Stimulated activated CD4-positive, alpha-beta T cell treated with anti-CD3 and anti-CD28 coated beads, Interleukin-12 subunit alpha, Interleukin-12 subunit beta, amount 100 ng/mL, for 24 hours (primary cell): ENCODE measurements at places on chromosomes 5 and 9.

GRCh38 chr9:69622676-69623075 is 49.5 kb downstream of the APBA1 start:
- DNase-seq = no peak

- no peak for DNase-seq
These were observed 67.1 kb downstream of the LHX2 start for GRCh38 chr9:124078641-124079040.

- DNase-seq = no peak
These were observed 14.5 kb downstream of the ADAM19 start for GRCh38 chr5:157561110-157561509.

DNA sequence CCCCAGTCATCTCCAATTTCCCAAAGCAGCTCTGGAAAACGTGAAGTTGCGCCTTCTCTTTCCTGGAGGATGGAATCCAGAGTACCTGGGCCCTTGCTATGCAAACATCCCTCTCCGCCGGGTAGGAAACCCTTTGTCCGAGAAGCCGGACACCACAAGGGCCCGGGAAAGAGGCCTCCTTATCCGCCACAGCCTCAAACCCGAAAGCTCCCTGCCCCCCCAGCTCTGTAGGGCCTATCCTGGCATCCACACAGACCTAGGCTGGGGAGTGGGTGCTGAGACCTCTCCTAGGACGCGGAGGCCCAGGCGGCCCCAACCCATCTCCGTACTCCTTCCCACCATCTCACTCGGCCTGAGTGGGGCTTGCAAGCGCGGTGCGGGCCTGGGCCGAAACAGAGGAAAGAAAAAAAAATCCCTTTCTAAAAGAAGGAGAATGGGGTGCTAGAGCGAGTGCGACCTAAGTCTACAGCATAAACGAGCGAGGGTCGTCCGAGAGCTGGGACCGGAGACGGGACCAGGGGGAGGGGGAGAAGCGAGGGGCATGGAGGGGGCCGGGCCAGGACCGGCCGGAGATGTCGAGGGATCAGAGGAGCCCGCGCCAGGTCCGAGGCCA is 624 bp downstream of the FBXW11 start:
- DNase-seq = peak; percentile 24

GRCh38 chr9:116166713-116167112 is 13.1 kb downstream of the PAPPA start:
- no peak for DNase-seq

GRCh38 chr9:127778280-127779135 is at the start of gene SH2D3C:
Gene SH2D3C, minus strand, starts transcription at chr9:127778666. Its CDS starts 39 bp downstream, at chr9:127778627.
- peak; percentile 39 for DNase-seq

- DNase-seq = no peak
These were observed 55.2 kb downstream of the NSD1 start for GRCh38 chr5:177188775-177189174.

GRCh38 chr5:180862645-180863044 is 1.6 kb upstream of the ZFP62 start:
- DNase-seq = no peak

DNA sequence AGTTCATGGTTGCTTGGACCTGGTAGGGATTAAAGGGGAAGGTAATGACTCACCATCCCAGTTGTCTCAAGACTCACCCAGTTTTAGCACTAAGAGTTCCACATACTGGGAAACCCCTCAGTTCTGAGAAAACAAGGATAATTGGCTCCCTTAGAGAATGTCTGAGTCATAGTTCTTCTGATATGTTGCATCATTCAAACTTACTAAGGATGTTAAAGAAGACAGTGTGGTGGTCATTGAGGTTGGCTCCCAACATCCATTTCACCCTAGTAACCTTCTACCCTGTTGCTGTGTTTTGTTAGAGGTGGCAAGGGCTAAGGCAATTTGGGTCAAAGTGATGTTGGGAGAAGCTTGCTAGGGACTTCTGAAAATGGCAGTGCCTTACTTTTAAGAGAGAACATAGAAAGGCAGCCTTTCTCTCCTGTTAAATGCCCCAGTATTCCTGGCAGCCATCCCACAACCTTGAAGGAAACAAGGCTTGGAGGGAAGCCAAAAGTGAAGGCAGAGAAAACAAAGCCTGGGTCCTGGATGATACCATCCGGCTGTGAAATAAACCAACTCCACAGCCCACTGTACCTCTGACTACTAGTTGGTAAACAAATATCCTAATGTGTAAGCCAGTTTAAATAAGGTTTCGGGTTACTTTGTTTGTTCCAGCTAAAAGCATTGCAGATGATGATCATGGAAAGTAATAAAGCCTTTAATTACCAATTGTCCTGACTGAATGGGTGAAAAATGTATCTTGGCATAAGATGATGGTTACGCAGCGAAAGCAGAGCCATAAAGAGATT is 80.4 kb upstream of the ADAMTSL1 start:
- no peak for DNase-seq

GRCh38 chr9:38359689-38360385 is 32.7 kb upstream of the ALDH1B1 start:
- no peak for DNase-seq

DNA sequence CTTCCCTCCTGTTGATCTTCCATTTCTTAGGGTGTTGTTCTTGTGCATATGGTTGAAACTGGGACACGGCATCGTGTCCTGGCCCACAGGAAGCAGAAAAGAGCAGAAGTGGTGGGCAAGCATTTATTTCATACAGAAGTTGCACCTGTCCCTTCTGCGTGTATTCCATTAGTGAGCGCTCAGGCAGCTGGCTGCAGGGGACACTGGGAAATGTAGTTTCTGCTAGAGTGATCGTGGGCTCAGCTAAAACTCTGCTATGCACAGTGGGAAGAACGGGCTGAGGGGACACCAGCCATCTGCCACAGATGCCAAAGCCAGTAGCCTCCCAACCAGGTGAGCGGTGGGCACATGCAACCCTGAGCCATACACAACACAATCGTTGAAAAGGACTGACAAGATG is 57.4 kb upstream of the ASS1 start:
- DNase-seq = no peak

GRCh38 chr5:14724633-14725032 is 60.1 kb downstream of the OTULIN start:
- DNase-seq = no peak

- no peak for DNase-seq
These were observed 63.7 kb upstream of the FAM120A start for GRCh38 chr9:93387791-93388190.

GRCh38 chr9:130561056-130561455 is 18.3 kb upstream of the FUBP3 start:
- no peak for DNase-seq
